ENCODE measurements at places on chromosomes 2 and 18.
A peak's percentile ranks its signal among the peaks of the same experiment; 100 is the strongest.

DNA sequence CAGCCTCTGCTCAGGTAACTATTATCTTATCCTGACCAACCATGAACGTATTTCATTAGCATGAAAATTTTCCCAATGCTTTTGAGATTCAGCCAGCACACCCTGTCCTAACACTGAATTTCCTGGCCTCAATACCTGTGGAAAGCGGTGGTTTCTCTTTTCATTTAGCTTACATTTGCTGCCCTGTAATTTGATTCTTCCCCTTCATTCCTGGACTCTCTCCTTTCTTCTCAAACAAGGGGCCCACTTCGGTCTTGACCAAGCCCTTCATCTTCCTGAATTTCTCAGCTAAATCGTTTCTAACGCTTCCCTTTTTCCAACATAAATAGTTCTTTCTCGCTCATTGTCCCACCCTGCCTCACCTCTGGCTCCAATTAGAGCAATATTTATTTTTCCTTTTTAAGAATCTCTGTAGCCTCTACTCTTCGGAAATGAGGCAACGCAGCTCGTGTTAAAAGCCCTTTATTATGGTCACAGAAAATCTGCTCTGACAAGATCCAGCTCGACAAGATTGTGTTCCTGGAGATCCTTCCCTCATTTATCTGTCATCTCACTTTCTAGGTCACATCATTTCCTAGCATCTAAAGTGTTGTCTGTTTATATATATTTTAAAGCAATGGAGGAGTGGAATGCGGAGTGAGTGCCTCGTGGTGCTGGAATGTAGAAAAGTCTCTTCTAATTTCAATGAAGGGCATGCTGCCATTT, 49.5 kb upstream of the BCL11A start:
- DNase-seq = peak; percentile 15

- DNase-seq = no peak
These were observed 24.2 kb upstream of the MTCL1 start for GRCh38 chr18:8681196-8681595.

GRCh38 chr18:58863539-58864145, 1.0 kb upstream of the ZNF532 start:
- DNase-seq = peak; percentile 44

GRCh38 chr2:236670235-236670620, 100.6 kb downstream of the ACKR3 start:
- no peak for DNase-seq

- DNase-seq = no peak
These were observed 69.9 kb downstream of the CYP26B1 start for GRCh38 chr2:72077702-72078169.

GRCh38 chr2:14915983-14916382, 283.5 kb downstream of the LRATD1 start:
- no peak for DNase-seq

GRCh38 chr18:1050012-1050657, 145.5 kb downstream of the ADCYAP1 start:
- no peak for DNase-seq

Data from T47D (cell line).